ENCODE measurements at places on chromosomes 4 and X.

GRCh38 chr4:147332091-147332490 lies 148.8 kb upstream of the EDNRA start:
- no peak for DNase-seq

- DNase-seq: no peak
These were observed 32.8 kb upstream of the GLRB start for GRCh38 chr4:157043131-157043530.

GRCh38 chr4:171626554-171626953 lies 186.7 kb upstream of the GALNTL6 start:
- no peak for DNase-seq

GRCh38 chr4:86302251-86302650 lies 57.6 kb downstream of the MAPK10 start:
- no peak for DNase-seq

GRCh38 chrX:52933976-52934703 lies 24.2 kb downstream of the FAM156A start:
- no peak for DNase-seq

DNA sequence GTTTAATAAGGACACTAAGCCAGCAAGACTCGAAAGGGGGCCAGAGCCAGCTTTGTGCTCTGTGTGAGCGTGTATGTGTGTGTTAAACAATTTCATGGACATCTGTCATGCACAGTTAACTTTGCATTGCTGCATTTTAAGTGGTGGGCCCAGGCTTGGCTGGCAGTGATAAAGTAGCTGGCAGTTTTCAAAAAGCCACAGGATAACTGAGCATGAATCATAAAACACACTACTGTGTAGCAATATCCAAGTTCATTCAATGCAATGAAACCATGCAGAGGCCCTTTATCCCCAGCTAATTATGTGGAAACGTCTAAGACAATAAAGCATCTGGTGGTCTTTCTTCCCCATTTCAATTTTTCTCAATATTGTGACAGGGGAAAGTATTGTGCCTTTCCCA lies 132.9 kb downstream of the NKX6-1 start:
- DNase-seq: no peak

DNA sequence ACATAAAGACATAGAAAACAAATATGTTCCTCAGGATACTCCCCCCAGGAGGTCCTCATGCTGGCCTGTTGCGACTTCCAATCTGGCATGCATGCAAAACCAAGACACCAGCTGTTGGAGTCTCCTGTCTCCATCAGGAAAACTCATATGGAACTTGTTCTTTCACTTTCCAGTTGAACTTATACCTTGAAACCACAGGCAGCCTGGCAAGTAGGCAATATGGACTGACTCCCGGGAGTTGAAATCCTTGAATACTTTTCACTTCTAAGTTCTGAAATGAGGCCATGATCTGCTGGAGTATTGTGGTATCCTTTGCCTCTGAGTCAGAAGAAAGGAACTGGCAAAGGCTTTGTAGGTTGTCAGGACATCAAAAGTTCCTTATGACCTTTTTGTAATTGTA lies 444.2 kb downstream of the IDS start:
- DNase-seq: no peak

GRCh38 chr4:143273160-143273917 lies 63.3 kb upstream of the GAB1 start:
- no peak for DNase-seq

DNA sequence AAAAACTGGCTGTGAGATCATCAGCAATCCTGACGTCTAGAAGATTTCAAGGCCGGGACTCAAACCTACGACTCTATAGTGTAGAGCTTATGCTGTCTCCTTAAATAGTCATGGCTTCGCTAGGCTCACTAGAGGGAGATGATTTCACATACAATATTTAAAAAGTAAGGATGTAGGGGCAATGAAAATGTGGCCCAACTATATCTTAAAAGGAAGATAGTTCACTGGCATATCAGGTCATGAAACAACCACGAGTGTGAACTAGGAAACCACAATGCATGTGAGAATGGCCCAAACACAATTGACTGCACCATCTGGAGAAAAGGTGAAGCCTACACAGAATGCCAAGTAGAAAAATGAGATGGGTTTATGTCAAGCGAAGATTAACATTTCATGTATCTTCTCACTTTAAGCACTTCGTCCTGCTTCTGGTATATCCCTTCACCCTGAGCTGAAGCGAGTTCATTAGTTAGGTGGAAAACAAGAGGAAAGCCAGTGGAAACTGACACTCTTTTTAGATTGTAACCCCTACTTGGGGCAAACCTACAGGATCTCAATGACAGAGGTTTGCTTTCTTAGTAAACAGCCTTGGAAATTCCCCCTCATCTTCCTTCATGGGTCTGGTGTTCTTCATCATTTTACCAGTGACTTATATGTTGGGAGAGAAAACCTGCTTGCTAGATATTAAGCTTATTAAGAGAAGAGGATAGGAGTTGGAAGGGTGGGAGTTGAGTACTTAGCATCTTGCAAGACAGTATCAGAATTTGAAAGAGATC lies 17.4 kb downstream of the FAM9C start:
- no peak for DNase-seq

DNA sequence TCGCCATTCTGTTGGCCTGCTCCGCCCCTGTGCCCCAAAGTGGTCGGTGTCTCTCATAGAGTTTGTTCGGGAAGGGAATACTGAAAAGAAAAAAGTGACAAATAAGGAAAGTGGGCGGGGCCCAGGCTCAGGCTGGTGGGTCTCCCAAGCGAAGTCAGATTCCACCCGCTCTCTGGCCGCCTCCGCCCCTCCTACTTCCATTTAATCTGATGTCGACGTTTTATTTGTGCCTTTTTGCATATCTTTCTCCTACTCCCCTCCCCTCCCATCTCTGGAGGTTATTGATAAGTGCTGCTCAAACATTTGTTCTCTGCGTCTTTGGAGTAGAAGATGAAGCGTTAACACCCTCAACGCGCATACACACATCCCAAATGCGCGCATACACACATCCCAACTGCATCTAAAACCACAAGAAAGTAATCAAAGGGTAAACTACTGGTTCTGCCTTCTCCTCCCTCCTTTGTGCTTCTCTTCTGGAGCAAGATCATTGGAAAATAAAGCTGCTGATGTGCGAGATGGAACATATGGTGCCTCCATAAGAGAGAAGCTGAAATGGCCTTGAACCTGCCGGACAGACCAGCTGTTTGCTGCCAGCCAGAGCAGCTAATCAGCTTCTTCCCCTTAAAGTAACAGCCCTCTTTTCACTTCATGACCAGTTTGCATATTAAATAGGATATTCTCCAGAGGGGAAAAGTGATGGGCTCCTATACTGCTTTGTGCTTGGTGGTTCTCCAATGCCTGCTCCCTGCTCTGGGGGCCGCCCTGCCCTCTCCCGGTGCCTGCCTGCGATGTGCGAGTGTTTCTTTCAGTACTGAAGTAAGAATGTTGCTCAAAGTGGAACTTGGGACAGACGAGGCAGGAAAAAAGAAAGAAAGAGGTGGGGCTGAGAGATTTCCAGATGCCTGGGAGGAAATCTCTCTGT lies 3.1 kb downstream of the MAMLD1 start:
- no peak for DNase-seq

DNA sequence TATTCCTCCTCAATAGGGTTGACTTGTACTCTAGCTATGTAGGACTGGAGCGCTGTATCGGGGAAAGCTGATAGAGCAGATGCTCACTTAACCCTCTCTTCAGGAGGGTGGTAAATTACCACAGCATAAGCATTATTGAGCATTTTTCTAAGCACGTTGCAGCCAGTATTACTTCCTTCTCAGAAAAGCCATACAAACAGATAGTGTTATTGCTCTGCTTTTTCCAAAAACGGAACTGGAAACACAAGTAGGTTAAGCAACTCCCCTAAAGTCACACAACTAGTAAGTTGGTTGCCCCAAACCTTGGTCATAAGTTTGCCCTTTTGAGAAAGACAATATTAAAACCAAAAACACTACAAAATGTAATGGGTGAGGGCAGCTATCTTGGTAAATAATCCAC lies 73.9 kb downstream of the REELD1 start:
- no peak for DNase-seq

- DNase-seq: no peak
These were observed 3.8 kb upstream of the GRPR start for GRCh38 chrX:16119353-16120220.

DNA sequence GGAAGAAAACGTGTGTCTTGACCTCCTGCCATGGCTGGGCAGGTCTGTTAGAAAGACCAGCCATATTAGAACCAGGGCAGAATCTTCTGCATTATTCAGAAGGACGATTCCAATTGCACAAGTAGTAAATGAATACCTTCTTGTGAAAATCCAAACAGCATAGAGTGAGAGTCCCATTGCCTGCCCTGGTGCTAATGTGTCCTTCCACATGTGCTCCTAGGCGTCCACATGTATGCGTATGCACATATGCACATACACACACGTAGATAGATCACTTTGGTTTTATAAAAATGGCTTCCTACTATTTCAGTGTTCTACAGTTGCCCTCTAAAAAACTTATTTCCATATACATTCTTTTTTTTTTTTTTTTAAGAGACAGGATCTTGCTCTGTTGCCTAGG lies 10.2 kb upstream of the GRPEL1 start:
- no peak for DNase-seq

- no peak for DNase-seq
These were observed 10.2 kb upstream of the PRKG2 start for GRCh38 chr4:81225252-81225651.

- no peak for DNase-seq
These were observed 283.7 kb upstream of the GATB start for GRCh38 chr4:152044331-152045036.

- DNase-seq: no peak
These were observed 70.7 kb upstream of the ANXA10 start for GRCh38 chr4:168021666-168022065.

DNA sequence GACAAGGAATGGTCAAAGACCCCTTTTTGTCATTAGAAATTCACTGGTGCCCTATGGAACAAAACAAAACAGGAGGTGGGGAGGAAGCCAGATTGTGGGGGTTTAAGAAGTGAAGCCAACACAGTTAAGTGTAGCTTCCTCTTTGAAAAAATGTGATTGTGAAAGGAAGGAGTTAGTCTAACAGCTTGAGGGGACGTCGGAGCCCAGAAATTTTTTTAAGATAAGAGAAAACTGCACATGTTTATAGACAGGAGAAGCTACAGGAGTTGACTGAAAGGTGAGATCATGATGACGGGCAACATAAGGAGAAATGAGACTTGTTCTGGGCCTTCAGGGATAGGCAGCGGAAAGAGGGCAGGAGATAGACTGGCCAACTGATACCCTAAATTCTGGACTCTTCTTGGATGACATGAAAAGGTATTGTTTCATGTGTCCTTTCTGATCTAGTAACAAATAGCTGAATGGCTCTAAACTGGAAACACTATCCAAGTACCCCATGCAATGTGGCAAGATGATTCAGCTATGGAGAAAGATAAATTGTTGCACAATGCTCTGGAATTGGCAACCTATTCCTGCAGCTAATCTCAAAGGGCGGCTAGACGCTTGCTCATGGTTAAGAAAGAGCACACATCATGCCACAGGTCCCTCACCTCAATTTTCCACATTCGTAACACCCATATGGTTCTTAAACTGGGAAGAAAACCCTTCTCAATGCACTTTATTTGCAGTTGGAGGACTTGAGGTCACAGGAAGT lies 3.7 kb upstream of the HDAC8 start:
- no peak for DNase-seq

DNA sequence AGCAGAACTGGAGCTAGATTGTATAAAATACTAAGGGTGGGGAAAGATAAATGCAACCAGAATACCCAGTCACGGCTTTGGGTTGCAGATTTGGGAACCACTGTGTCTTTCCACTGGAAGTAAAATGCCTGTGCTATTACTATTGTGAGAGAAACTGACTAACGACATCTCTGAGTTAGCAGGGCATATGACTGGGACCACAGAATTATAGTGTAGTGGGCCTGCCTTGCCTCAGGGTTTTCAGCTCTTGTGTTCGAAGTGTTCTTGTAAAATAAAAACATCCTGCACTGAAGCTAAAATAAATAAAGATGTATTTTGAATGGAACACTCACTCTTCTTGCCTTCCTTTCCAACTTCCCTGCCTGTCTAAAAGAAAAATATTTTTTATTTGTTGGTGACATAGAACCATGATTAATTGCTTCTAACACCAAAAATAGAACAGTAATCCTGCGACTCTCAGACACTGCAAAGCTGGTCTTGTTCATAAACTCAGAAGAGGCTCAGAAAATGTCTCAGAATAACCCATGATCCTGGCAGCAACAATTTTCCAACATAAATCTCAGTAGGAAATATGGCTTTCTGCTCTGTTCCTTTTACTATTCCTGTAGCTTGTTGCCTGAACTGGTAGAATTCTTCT lies 104.2 kb downstream of the FAM47B start:
- no peak for DNase-seq

DNA sequence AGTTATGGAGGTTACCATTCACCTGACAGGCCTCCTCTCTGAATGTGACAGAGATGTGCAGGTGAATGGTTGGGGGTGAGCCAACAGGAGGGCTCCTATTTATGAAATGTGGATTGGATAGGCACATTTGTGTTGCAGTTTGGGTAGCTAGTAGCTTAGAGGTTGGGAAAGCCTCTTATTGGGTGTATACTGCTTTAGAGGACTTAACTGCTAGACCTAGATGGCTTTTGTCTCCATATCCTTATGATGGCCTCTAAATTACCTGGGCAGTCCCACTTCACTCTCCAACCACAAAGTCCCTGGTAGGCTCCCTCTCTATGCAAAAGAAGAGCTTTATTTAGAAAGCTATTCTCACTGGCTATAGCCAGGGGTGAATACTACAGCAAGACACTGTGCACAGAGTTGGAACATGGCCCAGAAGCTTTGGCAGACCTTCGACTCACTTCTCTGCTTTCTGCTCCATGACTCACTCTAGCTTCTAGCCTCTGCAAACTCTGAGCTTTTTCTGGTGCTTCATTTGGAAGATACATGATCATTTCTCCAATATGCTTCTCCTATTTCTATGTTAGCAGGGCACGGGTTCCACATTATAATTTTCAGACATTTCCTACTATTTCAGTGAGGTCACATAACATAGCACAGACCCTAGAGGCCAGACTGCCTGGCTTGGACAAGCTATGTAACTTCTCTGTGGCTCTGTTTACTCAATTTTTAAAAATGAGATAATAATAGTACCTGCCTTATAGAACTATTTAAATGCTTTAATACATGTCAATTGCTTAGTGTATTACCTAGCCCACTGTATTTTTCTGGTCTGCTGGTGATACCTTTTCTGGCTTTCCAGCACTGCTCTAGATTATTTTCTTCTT lies 6.0 kb upstream of the VGLL1 start:
- DNase-seq: no peak

- no peak for DNase-seq
These were observed 333.4 kb upstream of the AADAT start for GRCh38 chr4:170423137-170423536.

DNA sequence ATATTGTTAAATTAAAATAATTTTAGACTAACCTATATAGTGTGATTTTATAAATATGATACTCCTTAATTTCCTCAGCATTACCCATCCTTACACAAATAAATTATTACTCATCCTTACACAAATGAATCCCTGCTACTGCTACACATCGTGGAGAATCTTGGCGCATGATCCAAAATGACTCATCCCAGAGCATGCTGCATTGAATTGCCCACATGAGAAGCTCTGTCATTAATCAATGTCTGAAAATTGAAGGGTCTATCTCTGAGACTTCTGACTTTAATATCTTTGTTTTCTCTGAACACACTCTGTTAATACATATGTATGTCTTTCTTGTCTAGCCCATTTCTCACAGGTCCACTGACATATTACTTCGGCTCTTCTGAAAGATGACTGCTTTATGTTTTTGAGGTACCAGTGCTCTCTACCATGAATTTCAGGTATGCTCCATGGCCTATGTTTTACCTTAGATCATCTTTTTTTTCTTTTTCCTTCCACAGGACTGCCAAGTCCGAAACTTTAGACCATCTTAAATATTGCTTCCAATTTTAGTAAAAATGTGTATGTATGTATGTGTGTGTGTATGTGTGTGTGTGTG lies 15.7 kb upstream of the DUSP21 start:
- DNase-seq: no peak

All from T-cell (primary cell).